ENCODE measurements at places on chromosomes 2 and 18.

GRCh38 chr18:944440-944839 is 39.8 kb downstream of the ADCYAP1 start:
- DNase-seq, result no peak

DNA sequence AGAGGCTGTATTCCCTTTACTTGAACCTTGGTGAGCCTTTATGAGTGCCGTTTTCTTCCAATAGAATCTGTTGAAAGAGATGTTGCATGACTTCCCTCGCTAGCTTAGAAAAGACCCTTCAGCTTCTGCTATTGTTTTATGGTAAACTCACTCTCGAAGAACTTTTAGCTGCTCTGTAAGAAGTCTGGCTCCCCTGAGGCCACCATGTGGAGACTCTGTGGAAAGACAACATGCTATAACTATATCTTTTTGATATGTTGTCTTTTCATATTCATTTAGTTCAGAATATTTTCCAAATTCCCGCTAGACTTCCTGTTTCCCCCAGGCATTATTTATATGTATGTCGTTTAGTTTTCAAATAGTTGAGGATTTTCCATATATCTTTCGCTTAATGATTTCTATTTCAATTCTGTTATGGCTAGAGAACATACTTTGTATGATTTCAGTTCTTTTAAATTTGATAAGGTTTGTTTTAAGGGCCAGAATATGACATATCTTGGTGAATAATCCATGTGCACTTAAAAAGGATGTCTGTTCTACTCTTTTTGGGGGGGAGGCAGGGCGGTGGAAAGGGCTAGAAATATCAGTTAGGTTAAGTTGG is 64.1 kb downstream of the PTPN4 start:
- no peak for DNase-seq

DNA sequence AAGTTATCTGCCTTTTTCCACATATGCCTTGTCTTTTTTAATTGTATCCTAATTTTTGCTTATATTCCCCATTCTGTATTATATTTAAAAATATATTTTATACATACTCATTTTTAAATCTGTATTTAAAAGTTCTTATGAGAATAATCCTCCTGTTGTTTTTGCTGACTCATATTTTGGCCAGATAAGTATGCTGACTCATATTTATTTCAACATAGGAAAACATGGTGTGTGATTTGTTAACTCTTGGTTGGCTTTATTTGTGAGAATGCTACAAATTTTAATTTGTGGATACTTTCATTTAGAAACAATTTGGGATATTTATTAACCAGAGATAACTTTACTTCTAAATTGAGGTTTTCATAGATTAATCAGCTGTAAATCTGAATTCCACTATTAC is 587.7 kb downstream of the CPS1 start:
- DNase-seq, result no peak

DNA sequence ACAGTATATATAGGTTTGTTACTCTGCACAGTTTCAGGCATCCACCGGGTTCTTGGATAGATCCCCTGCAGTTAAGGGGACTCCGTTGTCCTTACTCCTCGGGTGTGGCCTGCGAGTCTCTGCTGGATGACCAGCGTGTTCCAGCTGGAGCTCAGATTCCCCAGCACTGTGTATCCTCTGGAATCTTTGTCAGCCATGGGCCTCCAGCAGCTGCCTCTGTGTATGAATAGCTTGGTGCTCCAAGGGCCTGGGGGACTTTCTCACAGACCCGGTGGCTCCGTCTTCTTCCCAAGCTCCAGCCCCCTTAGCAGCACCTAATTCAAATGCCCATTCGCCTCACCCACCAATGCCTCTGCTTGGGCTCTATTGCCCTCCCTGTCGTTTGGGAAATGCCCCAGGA is 6.3 kb downstream of the ANO7 start:
- DNase-seq, result no peak

GRCh38 chr2:172849519-172850217 is 114.0 kb downstream of the RAPGEF4 start:
- no peak for DNase-seq

GRCh38 chr2:217430916-217431576 is 571.2 kb upstream of the TNP1 start:
- no peak for DNase-seq

All from right atrium auricular region (tissue), 2 donors.